NCI-H1092 (cell line): ENCODE measurements at places on chromosomes 11 and 22.
A peak's percentile ranks its signal among the peaks of the same experiment; 100 is the strongest.

GRCh38 chr11:65401073-65401802 lies 14.8 kb downstream of the FRMD8 start:
- DNase-seq = no peak

DNA sequence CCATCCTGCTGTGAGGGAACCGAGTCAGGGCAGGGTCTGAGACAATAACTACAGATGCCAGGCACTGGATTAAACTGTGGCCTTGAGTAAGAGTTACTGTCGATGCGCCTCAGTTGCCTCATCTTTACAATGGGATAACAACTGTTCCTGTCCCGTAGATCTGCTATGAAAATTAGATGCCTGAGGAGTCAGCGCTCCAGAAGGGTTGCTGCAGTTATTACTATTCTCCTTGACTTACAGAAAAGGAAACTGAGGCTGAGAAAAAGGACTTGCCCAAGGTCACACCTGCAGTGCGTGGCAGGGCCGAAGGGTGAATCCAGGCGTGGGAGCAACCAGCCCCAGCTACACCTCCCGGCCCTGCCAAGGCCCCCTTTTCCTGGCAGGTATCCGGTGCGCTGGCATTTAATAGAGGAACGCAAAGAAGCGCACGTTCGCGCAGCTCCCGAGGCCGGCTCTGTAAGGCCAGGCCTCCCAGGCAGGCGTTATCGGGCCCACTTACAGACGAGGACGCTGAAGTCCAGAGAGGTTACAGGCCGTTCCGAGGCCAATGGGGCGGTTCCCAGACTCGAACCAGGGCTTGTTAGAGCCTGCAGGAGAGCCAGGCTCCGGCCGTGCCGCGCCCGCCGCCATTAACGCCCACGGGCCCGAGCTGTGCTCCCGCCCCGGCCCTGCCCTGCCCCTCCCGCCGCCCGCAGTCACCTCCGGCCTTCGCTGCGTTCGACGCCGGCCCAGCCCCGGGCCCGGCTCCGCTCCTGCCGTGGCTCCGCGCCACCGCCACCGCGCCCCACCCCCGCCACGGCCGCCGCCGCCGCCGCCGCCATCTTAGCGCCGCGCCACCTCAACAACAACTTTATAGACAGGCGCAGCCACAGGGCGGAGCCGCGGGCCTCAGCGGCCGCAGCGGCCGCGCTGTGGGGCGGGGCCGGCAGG lies at the start of gene C11orf68:
TSS of gene C11orf68 (minus strand) at position 852 of the 930 bp plus-strand sequence. CDS start at position 821, 31 bp downstream.
- peak; percentile 40 for DNase-seq

GRCh38 chr11:35009191-35009943 lies 92.9 kb downstream of the PDHX start:
- no peak for DNase-seq

GRCh38 chr11:78192223-78192719 lies 3.6 kb downstream of the USP35 start:
- DNase-seq = no peak

GRCh38 chr11:78190871-78191538 lies 2.3 kb downstream of the USP35 start:
- DNase-seq = no peak

DNA sequence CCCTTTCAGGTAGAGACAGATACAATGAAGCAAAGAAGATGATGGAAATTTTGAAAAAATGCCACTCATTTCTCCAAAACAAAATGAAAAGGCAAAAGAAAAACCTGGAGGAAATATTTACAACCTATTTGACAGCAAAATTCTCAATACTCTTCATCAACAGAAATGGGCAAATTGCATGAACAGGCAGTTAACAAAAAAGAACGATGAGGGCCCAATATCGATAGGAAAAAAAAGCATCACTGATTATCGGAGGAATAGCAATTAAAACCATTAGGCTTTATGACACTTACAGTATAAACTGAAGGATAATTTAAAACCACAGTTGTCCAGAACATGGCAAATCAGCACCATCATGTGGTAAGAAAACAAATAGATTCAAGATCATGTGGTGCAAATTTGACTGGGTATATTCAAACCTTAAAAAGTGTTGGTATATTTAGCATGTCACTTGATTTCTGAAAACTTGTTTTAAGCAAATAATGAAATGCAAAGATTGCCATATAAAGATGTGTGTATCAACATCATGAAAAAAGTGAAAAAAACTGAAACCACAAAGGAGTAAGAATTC lies 222.9 kb downstream of the BRD1 start:
- no peak for DNase-seq

GRCh38 chr11:9265211-9266131 lies at the start of gene DENND5A:
Gene DENND5A (minus strand): TSS chr11:9265350. CDS start chr11:9265069, 281 bp downstream.
- peak; percentile 78 for DNase-seq

DNA sequence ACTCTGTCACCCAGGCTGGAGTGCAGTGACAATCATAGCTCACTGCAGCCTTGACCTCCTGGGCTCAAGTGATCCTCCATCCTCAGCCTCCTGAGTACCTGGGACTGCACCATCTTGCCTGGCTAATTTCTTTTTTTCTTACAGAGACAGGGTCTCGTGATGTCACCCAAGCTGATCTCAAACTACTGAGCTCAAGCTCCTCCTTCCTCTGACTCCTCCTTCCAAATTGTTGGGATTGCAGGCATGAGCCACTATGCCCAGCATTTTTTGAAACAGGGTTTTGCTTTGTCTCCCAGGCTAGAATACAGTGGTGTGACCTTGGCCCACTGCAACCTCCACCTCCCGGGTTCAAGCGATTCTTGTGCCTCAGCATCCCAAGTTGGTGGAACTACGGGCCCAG lies 358.3 kb upstream of the MTNR1B start:
- no peak for DNase-seq
